ENCODE measurements at places on chromosomes 4 and X. TPM values are rescaled to one million over a fixed set of nuclear protein-coding genes. Genes with fewer than 3 reads are reported as not detected.

The RAB39B gene
- total RNA-seq = 0.63 TPM

The MAGEB1 gene
- not detected for total RNA-seq

The PRMT9 gene
- total RNA-seq = 1.7 TPM

The TCEAL2 gene
- not detected for total RNA-seq

The RAB41 gene
- total RNA-seq = not detected

The KLHL34 gene
- not detected for total RNA-seq

The ZNF185 gene
- 6.7 TPM for total RNA-seq

The INTU gene
- 2.3 TPM for total RNA-seq

The ENPP6 gene
- total RNA-seq = not detected

The PCDH19 gene
- 0.02 TPM for total RNA-seq
